ENCODE measurements at places on chromosomes 12 and 14.

- no peak for DNase-seq
Observed at GRCh38 chr12:1080520-1081223, 89.6 kb downstream of the ERC1 start.

DNA sequence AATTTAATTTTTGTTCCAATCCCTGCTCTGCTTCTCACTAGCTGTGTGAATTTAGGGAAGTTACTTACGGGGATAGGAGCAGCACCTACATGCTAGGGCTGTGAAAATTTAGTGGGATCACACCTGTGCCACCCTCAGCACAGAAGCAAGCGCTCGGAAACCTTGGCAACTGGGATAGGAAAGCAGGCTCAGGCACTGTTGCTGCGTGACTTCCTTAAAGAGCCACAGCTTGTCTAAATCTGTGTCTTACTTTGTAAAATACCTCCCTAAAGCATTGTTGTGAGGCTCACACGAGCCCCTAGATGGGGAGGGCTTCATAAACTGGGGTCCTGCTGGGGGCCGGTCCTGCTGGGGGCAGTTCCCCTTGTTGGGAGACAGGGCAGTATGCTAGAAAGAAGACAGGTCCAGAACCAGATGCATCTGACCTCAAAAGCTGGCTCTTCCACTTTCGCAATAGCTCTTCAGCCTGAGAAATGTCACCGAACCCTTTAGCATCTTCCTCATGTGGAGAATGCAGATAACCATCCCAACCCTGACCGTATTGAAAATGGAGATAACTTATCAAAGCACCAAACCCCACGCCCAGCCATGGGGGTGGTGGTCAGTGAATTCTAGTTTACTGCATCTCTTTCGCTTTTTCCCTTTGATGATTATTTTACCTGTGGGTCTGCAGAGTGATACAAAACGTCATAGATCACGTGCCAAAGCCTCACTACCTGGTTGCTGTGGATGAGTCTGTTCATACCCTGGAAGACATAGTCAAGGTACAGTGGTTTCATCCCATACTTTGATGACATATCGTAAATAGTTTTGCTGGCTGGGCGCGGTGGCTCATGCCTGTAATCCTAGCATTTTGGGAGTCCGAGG is 54.1 kb downstream of the AK7 start:
- no peak for DNase-seq

GRCh38 chr14:53022593-53022992 is 71.7 kb upstream of the FERMT2 start:
- DNase-seq: no peak

DNA sequence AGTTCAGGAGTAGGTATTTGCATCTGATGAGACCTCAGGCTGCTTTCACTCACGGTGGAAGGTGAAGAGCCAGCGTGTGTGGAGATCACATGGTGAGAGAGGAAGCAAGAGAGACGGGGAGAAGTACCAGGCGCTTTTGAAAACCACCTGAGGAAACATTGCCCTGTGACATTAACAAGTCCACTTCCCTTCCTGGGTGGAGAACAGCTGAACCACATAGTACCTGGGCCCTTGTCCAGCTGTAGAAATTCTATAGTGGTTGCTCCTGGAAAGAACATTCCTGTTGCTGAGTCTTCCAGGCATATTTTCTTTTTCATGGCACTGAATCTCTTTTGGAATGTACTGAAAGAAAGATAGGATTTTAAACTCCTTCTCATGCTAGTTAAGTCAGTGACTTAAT is 87.3 kb upstream of the RIN3 start:
- DNase-seq: no peak

DNA sequence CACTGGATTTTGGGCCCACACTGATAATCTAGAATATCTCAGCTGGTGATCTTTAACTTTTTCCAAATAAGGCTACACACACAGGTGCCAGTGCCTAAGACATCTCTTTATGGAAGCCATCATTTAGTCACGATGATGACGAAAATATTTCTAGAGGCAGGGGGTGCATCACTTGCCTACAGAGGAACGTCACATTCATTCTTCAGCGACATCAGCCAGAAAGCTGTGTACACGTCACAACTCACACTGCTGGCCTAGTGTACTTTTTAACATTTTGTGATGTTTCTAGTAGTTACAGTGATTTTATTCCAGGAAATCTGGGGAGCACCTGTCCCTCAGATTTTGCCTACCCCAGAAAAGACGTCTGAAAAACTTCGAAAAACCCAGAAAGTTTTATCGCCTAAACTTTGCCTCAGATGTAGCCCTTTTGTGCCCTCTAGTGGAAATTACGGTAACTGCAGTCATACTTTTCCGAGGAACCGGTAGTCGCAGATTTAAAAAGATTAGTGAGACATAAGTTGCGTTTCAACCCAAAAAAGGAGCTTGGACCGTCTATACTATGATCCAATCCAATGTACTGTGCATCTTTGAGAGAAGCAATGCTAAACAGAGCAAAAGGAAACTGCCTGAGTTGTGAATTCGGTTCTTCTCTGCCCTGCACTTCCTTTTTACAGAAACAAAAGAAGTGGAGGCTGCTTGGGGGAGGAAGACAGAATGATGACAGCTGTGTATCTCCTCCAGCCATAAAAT is 64.3 kb upstream of the STON2 start:
- DNase-seq: peak; percentile 24

- no peak for DNase-seq
Observed at GRCh38 chr14:103231376-103232019, 102.5 kb upstream of the EIF5 start.

- no peak for DNase-seq
Observed at GRCh38 chr12:14913381-14913781, 25.0 kb downstream of the ERP27 start.

DNA sequence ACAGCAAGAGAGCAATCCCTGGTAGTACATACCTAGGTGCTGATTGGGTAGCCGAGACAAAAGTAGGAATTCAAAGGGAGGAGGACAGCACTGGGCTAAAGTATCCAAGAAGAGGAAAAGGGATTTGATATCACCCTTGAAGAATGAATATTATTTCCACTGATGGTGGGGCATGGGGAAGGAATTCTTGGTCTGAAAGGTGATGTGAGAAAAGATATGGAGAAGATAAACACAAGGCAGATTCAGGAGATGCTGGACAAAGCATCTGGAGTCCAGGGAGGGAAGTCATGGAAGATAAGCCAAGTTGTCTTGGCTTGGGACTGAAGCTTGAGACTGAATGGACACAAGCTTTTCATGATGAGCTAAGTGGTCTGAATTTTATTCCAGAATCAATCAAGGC is 194.0 kb downstream of the EGLN3 start:
- DNase-seq: no peak

DNA sequence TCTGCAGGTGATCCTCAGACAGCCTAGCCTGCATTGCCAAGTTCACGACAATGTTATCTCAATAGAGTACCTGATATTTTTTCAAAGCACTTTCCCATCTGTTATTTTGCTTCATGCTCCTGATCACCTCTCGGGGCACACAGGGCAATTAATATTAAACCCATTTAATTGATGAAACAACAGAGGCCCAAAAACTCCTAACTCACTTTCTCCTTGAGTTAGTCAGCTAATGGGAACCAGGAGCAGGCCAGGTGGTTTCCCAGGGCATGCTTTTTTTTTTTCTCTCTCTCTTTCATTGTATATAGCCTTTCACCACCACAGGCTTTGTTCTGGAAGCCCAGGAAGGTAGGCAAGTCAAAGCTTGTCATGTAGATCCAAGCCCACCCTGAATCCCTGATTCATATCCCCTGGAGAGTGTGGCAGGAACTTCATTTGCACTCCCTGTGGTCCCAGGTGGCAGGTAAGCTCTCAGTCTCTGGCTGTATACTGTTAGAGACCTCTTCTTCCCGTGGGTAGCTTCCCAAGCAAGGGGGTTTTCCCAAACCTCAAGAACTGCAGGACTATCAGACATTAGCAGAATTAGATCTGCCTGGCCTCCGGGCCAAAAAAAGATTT is 41.6 kb upstream of the MAP1LC3B2 start:
- no peak for DNase-seq

DNA sequence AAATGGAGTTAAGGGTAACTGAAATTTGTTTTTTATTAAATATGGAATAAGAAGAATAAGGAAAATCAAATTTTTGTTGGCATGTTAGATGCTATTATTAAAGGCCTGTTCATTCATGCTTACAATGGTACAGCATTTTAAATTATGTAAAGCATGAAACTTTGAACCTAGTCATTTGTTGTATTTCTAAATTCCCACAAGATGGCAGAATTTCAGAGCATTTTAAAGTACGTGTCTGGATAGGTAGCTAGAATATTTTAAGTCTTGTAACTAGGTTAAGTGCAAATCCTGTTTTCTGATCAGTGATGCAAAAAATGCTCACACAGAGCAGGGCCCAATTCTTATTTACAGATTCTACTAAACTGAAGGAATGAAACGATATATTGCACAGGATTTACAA is 585.6 kb upstream of the MIS18BP1 start:
- no peak for DNase-seq

DNA sequence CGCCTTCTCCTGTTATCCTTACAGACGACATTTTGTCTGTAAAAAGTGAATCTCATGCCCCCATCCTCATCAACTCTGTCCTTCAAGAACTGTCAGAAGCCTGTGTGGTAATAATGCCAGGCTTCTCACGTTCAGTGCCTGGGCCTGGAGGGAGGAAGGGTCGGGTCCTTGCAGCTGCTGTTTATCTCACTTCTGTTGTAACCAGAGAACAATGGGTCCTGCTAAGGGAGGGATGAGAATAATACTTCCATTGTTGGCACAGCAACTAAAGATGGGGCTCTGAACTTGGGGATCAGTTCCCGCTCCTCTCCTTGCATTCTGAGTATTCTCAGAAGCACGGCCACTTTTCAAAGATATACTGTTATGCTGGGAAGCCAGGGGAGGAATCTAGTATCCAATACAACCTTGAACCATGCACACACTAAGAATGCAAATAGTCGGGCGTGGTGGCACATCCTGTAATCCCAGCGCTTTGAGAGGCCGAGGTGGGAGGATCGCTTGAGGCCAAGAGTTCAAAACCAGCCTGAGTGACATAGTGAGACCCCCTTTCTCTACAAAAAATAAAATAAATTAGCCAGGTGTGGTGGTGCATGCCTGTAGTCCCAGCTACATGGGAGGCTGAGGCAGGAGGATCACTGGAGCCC is 38.8 kb upstream of the NINJ2 start:
- DNase-seq: no peak

GRCh38 chr12:17982556-17982955 is 107.4 kb downstream of the RERGL start:
- DNase-seq: no peak

- DNase-seq: no peak
Observed at GRCh38 chr14:71754422-71755095, 177.7 kb upstream of the RGS6 start.

DNA sequence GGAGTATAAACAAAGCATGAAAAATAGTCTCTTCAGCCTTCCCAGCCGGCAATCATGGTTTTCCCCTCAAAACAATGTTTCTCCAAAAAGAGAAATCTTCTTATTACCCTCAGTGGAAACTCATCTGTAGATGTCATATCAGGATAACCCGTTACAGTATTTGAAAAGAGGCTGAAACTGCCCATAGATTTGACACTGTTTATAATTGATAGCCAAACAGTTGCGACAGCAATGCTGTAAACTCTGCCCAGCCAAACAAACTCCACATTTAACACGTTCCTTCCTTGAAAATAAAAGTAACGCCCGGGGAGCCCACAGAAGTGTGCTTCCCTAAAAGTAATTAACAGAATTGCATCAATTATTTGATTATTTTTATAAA is 201.3 kb upstream of the FOXN3 start:
- DNase-seq: no peak

DNA sequence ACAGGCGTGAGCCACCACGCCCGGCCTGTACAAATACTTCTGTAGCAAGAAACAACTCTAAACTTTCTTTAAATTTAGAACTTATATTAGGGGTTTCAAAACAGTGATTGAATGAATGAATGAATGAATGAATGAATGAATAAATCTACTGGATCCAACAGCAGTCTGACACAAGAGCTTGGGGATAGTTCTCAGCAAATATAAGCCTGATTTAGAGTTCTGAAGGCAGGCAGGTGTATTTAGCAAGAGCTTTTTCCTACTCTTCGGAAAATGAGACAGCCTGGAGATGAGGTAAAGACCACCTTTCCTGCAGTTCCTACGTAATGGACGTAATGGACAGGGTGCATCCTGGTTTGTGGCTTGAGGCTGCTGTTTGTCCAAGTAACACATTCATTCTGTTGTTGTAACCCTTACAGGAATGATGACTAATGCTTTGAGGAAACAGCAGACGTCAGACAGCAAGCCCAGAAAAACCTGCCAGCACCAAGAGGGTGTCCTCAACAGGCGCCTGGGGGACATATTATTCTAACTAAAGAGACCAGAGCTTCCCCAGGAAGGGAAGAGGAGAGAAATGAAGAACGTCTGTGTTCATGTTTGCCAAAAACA is 277.4 kb upstream of the SOX5 start:
- DNase-seq: peak; percentile 14

DNA sequence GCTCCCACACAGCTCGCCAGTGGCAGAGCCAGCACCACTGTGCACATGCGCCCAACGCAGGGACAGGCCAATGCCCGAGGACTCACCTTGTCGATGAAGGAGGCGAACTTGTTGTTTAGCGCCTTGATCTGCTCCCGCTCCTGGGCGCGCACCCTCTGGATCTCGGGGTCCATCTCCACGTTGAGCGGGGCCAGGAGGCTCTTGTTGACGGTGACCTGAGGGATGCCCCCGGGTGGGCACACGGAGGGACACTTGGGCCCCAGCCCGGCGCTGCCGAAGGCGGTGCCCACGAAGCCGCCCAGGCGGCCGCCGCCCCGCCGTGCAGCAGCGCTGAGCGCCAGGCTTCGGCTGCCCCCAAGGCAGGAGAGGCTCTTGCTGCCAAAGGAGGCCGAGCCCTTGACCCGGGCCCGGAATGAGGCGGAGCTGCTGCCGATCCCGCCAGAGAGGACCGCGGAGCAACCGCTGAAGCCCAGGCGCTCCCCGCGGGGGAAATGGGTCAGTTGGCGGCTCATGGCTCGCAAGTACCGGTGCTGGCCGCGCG is at the start of gene KRT72:
TSS of gene KRT72 (minus strand) at position 523 of the 541 bp plus-strand sequence. CDS start at position 512, 11 bp downstream.
- no peak for DNase-seq

GRCh38 chr14:72416892-72417291 is 477.0 kb downstream of the DPF3 start:
- no peak for DNase-seq

- DNase-seq: no peak
Observed at GRCh38 chr12:118439068-118439467, 62.7 kb downstream of the SUDS3 start.

- DNase-seq: no peak
Observed at GRCh38 chr12:131045705-131046460, 92.2 kb downstream of the ADGRD1 start.

- no peak for DNase-seq
Observed at GRCh38 chr14:82094829-82095345, 561.2 kb upstream of the SEL1L start.
